Stimulated activated CD4-positive, alpha-beta T cell treated with anti-CD3 and anti-CD28 coated beads, Interleukin-12 subunit alpha, Interleukin-12 subunit beta, amount 100 ng/mL, for 48 hours (primary cell): ENCODE measurements at places on chromosomes 16 and 17.

GRCh38 chr16:67539691-67540635 is 11.3 kb downstream of the RIPOR1 start:
- DNase-seq = no peak

GRCh38 chr17:36105781-36106492 is 2.3 kb downstream of the CCL4 start:
- no peak for DNase-seq

DNA sequence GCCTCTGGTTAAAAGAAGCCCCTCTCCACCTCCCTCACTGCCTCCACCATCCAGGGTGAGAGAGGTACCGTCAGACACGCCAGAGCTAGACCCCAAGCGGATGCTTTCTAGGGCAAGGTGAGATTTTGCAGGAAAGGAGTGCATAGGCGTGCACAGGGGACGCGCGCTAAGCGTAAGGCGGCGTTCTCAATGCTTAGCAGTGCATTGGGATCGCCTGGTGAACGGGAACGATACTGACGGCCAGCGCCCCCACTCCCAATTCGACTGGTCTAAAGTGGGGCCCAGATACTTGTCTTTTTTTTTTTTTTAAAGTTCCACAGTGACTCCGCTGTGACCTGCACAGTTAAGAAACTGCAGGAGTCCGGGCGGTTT is 57.9 kb upstream of the CREBBP start:
- DNase-seq = no peak

GRCh38 chr16:9458816-9459215 is 367.4 kb downstream of the HAPSTR1 start:
- DNase-seq = no peak

DNA sequence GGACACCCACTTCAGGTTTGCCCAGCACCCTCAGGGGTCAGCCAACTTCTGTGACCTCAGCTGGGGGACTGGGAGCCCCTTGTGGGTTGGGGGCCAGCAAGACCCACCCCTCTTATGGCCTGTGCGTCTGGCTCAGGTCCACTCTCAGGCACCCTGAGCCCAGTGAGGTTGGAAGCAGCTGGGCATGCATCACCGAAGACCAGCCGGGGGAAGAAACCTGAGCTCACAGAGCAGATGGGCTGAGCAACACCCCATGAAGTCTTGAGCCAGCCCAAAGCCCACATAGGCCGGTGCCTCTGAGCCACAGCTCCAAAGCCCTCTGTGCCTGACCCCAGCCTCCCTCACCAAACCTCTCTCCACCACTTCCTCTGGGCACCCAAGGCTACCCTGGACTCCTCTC is 166.7 kb downstream of the RBFOX3 start:
- DNase-seq = no peak

DNA sequence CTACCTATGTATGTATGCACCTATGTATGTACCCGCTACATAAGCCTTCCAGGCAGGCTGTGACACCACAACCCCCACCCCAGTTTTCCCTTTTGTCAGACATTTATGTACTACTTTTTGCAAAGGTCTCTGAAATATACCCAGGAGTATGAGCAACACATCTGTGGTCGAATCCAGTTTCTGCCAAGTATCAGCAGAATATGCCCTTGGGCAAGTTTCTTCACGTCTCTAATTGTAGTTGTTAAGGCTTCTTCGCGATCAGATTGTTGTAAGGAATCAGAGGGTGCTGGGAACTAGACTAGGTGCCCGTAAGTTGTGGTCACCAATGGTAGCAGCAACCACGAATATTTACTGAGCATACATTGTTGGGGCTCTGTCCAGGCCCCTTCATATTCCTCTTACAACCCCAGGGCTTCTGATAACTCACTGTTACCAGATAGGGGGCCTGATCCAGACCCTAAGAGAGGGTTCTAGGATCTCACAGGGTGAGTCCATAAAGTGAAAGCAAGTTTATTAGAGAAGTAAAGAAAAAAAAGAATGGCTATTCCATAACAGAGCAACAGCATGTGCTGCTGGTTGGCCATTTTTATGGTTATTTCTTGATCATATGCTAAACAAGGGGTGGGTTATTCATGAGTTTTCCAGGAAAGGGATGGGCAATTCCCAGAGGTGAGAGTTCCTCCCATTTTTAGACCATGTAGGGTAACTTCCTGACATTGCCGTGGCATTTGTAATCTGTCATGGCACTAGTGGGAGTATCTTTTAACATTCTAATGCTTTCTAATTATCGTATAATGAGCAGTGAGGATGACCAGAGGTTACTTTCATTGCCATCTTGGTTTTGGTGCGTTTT is 16.6 kb downstream of the NUDT7 start:
- DNase-seq = no peak

DNA sequence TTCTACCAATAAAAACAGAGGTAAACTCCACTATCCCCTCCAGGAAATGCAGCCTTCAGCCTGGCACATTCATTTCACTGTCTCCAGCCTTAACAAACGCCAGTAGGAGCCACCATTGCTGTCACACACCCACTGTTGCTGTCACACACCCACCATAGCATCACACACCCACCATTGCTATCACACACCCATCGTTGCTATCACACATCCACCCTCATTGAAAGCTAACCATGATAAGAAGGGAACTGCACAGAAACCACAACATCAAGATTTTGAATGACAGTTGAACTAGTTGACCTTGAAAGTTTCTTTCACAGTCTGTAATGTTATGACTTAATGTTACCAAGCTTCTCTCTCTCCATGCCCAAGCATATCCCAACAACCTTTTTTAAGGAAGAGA is 38.1 kb downstream of the SHCBP1 start:
- DNase-seq = no peak

GRCh38 chr17:17818088-17818526 is 18.7 kb downstream of the SREBF1 start:
- no peak for DNase-seq

GRCh38 chr17:73582359-73582758 is 61.9 kb downstream of the SDK2 start:
- no peak for DNase-seq

- peak; percentile 15 for DNase-seq
Measured at GRCh38 chr16:65117811-65118448, 3.9 kb downstream of the CDH11 start.

DNA sequence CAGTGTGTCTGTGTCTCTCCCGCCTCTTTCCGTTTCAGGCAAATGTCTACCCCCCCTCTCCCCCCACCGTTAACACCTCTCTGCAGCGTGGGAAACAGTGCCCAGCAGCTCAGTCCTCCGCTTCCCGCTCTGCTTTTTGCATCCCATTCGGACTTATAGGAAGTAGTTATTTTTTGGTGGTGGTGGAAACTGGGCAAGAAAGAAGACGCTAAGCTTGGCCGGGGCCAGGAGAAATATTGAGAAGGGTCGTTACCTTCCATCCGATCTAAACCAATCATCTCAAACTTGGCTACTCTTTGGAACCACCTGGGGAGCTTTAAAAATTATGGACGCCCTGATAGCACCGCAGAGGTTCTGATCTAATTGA is 499 bp upstream of the HLF start:
- no peak for DNase-seq

DNA sequence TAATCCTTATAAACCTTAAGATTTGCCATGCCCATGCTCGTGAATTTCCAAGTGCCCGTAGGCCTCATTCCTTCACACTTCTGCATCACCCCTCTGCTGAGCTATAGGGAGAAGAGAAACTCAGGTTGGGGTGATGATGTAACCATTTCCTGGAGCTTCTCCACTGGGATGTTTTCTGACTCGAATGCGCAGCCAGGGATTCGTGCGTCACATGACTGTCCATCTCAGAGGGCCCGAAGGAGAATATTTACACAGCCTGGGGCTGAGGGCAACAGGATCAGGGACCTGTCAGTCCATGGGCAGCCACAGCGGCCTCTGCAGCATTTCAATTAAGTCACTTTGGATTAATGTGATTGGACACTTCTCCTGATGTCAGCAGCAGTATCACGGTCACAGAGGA is 8.7 kb downstream of the GSG1L2 start:
- DNase-seq = no peak

DNA sequence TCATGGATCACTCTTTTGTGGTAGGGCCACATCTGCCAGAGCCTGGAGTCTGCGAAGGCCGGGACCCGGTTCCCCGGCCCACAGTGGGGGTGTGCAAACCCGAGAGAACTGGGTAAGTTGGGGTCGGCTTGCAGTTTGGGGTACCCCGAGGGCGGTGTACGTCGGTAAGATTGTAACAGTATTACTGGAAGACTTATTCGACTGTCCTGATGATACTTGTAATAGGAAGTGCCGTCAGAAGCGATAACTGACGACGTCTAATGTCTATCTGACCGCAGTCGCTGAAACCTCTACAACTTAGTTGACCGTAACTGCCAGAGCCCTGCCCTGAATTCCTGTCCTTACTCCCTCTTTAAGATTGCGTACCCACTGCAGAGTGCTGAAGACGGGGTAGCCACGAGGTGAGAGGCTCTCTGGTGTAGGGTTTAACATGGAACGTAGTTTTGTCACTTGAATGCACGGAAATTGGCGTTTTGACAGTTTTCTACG is 24.0 kb downstream of the TRPV2 start:
- DNase-seq = no peak

GRCh38 chr16:68676113-68676860 is 31.2 kb downstream of the CDH3 start:
- DNase-seq = no peak

DNA sequence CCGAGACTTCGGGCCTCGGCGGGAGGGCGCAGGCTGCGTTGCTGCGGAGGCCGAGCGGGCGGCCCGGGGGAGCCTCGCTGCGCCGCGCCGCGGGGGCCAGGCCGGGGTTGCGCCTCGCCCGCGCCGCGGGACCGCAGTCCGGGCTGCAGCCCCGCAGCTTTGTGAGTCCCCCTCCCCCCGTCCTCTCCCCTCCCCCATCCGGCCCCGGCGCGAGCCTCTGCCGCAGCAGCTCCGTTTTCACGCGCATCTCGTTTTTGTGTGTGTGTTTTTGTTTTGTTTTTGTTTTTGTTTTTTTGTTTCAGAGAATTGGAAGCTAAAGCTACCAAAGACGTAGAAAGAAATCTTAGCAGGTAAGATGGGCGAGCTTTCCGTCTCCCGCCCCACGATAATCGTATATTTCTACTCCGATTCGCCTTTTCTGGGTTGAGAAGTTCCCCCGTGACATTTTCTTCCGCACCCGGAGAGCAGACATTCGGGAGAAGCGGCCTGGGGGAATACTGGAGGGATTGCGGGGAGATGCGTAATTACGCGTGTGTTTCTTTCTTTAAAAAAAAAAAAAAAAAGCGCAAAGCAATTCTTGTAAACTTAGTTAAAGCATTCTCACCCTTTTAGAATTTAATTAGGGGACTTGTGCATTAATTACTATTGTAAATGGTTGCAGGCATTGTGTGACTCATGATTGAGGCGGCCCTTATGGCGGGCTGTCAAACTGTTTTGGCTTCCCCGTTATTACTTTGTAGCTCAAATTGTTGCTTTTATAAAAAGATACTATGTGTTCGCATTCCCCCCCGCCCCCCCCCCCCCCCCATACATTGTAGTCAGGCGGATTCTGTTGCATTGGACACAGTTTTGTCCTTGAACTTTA is 732 bp downstream of the TNRC6A start:
- DNase-seq = no peak

DNA sequence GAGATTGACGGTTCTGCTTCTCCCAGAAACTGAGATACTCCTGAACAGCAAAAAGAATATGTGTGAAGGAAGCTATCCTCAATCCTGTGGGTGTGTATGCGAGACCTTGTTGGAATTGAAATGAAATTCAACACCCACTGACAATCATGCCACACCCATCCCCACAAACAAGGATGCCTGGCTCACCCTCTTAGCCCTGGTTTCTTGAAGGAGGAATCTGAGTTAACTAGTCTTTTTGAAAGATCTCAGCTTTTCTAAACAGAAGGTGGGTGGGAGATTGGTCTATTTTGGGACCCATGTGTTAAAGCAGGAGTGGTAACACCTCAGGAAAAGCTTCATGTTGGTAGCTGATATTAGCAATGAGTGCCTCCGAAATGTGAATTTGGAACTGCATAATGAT is 1244.5 kb downstream of the CDH11 start:
- DNase-seq = no peak

- no peak for DNase-seq
Measured at GRCh38 chr16:81612351-81613163, 166.5 kb upstream of the PLCG2 start.

DNA sequence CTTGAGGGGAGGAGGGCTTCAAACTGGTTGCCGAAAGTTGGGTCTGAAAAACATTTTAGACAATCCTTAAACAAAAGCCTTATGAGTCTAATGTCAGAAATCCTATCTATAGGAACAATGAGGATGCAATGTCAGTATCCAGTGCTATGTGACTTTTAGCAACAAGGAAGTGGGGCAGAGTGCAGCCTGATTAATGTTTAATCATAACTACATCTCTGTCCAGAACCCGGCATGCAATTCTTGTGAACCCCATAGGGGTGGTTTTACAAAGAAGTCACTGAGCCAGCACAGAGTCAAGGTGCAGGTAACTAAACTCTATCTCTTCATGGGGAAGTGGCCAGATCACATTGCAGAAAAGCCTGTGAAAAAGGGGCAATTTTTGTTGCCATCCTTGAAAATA is 267.5 kb downstream of the HS3ST4 start:
- no peak for DNase-seq

- DNase-seq = peak; percentile 55
Measured at GRCh38 chr16:75074920-75075687, 41.5 kb downstream of the LDHD start.
